NCI-H2081 (cell line): ENCODE measurements at places on chromosomes 5 and 9.

DNA sequence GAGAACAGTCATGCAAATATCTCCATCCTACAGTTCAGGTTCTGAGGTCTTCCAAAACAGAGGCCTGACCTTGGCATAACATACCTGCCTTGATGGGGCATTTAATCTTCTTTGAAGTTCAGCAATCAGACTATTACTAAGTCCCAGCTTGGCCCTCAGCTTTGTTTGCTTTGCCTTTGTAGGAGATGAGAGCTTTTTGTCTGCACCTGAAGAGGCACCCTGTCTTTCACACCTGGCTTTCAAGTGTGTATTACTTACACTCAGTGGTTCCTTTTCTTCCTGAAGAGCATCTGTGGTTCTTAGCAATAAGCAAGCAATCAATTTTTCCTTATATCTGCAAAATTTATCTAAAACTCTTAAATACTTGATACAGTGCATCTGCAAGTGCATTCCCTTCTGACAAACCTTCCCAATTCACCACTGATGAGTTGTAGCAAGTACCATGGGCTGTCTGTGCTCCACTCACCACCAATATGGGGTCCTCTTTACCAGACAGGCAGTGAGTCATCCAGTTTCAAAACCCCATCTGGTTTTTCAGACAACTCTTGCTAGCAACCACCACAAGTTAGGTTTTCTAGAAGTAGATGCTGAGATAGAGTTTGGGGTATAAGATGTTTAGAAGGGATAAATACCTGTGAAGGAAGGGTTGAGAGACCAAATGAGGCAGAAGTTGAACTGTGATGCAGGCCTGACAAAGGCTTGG lies 100.2 kb downstream of the HINT1 start:
- no peak for DNase-seq

GRCh38 chr5:150729859-150730258 lies 29.0 kb downstream of the DCTN4 start:
- no peak for DNase-seq

DNA sequence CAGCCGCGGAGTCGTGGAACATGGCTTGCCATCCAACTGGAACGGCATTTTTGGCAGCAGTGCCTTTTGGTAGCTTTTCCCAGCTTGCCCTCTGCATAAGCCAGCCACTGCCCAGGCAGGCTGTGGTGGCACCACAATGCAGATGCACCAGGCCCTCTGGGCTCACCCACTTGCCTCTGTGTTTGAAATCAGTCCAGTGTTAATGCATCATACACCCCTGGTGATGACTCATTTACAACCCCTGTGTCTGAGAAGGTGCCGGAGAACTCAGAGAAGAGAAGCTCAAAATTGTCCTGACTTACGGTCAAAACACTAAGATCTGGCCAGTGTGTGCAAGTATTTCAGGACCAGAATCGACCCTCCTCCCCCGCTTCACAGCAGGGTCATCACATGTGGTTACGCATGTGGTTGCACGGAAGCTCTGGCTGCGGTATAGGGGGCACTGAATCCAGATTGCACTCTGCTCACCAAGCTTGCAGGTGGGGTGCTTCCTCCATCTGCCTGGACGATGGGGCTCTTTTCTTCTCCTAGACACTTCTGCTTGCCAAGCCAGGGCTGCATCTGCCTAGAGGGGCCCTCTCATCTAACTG lies 66.5 kb upstream of the SMIM15 start:
- no peak for DNase-seq

DNA sequence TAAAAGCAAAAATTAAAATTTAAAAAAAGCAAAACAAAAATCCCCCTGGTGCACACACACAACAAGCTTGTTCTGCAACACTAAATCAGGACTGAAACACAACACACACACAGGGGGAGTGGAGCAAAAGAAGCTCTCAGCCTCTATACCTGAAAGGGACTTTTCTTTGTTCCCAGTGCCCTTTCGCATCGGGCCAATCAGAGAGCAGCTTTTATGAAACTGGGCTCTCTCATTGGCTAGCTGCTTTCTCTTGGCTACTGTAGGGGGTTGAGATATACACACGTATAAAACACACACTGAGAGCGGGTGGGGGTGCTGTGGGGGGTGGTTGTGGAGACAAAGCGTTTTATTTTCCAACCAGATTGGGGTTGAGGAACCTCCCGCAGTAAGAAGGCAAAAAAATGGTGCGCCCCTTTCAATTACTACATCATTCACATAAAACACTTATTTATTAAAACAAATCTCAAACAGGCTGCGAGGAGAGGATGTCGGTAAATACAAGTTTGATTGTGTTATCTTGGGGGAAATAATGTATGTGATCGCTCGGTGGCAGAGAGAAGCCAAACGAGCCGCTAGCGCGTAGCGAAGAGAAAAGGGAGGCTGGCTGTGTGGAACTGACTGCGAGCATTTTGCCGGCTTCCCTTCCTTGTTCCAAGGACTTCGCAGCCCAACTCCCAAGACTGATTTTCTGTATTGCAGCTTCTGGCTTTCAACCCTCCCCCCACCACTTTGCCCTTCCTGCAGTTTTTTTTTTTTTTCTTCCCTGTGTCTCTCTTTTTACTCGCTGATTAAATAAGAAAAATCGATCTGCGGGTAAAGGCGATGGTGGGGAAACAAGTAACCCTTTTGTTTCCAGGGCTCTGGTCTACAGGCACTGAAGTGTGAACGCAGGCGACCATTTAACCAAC lies 2.5 kb upstream of the ZNF608 start:
- DNase-seq = peak; percentile 97

GRCh38 chr9:9499546-9499945 lies 1113.3 kb downstream of the PTPRD start:
- no peak for DNase-seq

DNA sequence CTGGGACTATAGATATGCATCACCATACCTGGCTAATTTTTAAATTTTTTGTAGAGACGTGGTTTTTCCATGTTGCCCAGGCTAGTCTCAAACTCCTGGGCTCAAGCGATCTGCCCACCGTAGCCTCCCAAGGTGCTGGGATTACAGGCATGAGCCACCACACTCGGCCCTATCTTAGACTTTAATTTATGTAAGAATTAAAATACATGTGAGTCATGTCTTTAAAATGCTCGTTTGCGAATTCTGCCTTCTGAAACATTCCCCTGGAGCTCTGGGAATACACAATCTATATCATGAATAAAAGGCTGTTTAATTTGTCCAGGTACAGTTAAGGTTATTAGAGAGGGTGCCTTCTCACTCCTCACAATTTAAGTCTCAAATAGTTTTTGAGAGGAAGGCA lies 32.8 kb downstream of the RHOBTB3 start:
- no peak for DNase-seq

GRCh38 chr5:113703266-113703665 lies 189.8 kb downstream of the YTHDC2 start:
- DNase-seq = no peak

GRCh38 chr9:92324889-92325268 lies 271 bp downstream of the NOL8 start:
- no peak for DNase-seq

DNA sequence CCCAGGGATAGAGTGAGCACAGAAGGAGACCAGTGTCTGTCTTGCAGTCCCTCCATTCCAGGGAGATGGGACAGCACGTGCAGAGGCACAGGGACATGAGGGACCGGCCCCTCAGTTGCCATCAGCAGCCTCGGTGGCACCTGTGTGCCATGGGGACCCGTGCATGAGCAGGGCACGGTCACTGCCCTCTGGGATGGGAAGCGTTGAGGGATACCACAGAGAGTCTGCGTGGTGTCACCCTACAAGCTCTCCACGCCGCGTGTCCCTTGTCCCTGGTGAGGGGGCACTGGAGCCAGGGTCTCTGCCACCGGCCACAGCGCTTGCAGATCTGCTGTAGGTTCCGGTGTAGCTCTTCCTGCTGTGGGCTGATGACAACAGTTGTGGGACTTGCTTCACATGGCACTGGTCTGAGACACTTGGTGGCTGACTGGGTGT lies 108.1 kb downstream of the CACNA1B start:
- DNase-seq = no peak

DNA sequence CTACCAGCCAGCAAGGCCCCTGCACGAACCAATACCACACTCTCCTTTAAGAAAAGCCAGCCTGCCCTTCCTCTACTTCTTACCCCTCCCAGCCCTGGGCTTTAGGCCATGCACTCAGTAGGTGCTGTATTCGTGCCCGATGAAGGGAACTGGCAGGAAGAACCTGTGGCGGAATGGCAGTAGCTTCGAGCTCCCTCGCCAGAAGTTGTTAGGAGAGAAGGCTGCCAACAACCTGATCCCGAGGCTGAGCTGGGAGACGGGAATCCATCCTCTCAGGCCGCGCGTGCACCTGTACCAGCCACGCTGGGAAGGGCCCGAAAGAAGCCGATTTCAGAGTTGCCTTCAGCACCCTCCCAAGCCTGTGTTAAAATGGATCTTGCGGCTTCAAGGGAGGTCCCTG lies 45.3 kb upstream of the AKNA start:
- no peak for DNase-seq

DNA sequence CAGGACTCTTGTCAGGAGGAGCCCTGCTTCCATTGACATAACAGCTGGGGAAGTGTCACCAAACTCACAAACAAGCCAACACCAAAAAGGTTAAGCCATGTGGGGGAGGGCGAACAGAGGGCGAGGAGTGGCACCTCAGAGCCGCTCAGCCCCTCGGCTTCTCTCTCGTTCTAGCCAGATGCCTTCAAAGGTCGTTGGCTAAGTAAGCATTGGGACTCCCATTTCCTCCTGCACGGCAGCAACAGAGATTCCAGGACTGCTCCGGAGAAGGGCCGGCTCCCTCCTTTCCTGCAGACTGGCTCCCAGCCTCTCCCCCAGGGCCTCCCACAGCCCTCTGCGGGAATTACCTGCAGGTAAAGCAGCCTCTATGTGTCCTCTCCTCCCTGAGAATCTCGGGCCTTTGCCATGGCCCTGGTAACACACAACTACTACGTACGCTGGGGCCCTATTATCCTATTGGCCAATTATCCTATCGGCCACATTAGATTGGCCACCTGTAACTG lies 52.1 kb upstream of the RNU6ATAC start:
- no peak for DNase-seq

DNA sequence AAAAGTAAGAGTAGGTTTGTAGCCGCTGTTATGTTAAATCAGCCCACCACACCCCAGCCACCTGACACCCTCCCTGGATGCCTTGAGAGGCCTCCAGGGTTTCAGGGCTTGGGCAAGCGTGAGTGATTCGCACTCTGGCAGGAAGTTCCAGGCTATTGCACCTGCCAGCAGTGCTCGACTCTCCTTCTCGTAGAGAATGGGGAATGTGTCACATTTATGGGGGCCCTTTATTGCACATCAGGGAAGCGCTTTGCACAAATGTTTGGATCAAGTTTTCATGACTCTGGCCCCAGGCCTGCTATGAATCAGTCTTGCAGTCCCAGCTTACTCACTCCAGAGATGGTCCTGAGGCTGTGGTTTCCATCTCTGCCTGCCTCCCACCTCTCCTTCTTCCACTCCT lies 66.1 kb upstream of the ADRA1B start:
- no peak for DNase-seq

DNA sequence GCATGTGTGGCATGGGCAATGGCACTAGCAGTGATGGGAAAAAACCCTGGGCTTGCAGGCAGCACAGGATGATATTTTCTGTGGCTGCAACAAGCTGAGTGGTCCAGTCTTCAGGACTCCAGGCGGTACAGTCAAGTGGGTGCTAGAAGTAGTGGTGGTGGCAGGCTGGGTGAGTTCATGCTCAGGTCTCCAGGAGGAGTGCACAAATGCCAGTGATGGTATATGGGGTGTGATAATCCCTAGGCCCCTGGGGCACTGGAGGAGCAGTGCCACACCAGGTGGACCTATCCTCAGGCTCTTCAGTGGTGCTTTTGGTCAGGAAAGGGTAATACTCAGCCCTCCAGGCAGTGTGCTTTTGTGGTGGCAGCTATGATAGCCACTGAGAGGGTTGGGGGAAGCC lies 496.4 kb downstream of the PRR16 start:
- no peak for DNase-seq

- DNase-seq = no peak
These were observed 147.8 kb downstream of the HSPA4 start for GRCh38 chr5:133199417-133200178.

- DNase-seq = peak; percentile 69
These were observed at the start of gene CAPSL for GRCh38 chr5:35938568-35939227. TSS of gene CAPSL (minus strand) at chr5:35938622. CDS start at chr5:35921120, 17,502 bp downstream.

GRCh38 chr9:109868722-109869121 lies 88.7 kb downstream of the PALM2AKAP2 start:
- DNase-seq = no peak

DNA sequence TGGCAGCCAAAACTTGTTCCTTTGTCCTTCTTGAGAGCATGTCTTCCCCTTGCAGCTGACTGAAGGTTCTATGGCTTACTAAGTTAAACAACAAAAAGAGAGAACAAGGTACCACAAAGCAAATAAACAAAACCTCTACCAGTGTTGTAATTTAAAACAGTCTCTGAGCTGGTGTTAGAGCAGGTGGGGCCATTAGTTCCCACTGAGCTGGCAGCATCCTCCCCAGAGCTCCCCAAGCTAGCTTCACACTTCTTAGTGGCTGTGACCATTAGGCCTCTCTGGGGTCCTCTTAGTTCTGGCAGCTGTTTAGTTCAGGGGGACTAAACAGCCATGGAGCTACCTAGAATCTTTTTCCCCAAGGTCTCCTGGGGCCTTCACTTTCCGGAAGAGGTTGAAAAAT lies 128.6 kb upstream of the ELL2 start:
- DNase-seq = no peak

DNA sequence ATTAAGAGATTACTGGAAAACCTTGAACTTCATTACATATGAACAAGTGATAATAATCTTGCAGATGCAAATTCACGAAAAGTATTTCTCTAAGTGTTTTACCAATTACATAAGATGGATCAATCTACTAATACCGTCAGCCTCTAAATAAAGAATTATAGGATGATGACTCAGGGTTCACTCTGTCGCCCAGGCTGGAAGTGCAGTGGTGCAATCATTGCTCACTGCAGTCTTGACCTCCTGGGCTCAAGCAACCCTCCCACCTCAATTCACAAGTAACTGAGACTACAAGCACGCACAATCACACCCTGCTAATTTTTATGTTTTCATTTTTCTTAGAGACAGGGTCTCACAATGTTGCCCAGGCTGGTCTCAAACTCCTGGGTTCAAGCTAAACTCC lies 56.1 kb downstream of the CHD1 start:
- no peak for DNase-seq

GRCh38 chr5:157528036-157528632 lies 47.4 kb downstream of the ADAM19 start:
- no peak for DNase-seq

GRCh38 chr9:89919171-89919681 lies 314.4 kb downstream of the GADD45G start:
- no peak for DNase-seq

GRCh38 chr9:31119890-31120454 lies 1264.5 kb upstream of the ACO1 start:
- DNase-seq = peak; percentile 63

DNA sequence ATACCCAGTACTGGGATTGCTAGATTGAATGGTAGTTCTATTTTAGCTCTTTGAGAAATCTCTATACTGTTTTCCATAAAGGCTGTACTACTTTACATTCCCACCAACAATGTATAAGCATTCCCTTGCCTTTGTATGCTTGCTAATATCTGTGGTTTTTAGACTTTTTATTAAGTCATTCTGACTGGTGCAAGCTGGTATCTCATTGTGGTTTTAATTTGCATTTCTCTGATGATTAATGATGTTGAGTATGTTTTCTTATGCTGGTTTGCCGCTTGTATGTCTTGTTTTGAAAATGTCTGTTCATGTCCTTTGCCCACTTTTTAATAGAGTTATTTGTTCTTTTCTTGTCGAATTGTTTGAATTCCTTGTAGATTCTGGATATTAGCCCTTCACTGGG lies 512.7 kb upstream of the PAPPA start:
- DNase-seq = no peak

GRCh38 chr5:171816666-171817065 lies 31.0 kb downstream of the SMIM23 start:
- no peak for DNase-seq

GRCh38 chr9:135939351-135940265 lies 21.6 kb downstream of the UBAC1 start:
- DNase-seq = no peak

- DNase-seq = peak; percentile 97
These were observed 315.0 kb upstream of the TLE4 start for GRCh38 chr9:79256691-79257213.
